ENCODE measurements at places on chromosomes 12 and 14. TPM values are rescaled to one million over a fixed set of nuclear protein-coding genes. Genes with fewer than 3 reads are reported as not detected.

DNA sequence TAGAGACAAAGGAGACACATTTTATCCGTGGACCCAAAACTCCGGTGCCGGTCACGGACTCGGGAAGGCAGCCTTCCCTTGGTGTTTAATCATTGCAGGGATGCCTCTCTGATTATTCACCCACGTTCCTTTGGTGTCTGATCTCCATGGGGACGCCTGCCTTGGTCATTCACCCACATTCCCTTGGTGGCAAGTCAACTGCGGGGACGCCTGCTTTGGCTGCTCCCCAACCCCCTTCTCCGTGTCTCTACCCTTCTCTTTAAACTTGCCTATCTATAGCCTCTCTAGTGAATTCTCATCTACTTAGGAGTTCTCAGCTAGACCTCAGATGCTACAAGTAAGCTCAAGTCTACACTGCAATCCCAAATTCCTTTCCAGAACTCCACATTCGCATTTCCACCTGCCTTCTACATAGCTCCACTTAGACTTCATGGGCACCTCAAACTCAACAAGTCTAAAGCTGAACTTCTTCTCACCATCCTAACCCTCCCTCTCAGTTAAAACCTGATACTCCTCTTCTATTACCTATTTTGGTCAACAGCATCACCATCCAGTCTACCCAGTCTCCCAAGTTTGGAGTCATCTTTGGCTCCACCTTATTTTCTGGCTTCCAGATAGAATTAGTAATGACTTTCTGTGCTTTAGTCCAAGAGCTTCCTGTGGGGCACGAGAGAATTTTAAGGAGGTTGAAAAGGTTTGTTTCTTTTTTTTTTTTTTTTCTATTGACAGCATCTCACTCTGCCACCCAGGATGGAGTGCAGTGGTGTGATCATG, 14.4 kb downstream of the SPTLC2 start:
- DNase-seq: no peak

SLC24A4 gene
- 1.2 TPM for total RNA-seq

GRCh38 chr12:122207391-122207790, 3.9 kb downstream of the B3GNT4 start:
- DNase-seq: peak; percentile 24

DNA sequence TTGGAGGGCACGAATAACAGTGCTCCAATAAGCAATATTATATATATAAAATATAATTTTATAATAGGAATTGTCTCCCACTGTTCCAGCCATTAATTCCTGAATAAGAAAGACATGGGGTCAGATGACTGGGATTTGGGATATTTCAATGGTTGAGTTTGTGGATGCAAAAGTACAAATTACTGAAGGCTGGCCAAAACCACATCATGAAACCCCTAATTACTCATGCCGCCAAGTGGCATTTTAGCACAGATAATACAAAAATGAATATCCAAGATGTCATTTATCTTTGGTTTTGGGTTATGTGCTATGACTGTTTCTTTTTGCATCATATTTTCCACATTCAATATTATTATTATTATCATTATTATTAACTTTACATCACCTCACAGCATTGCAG, 261.4 kb upstream of the TBX3 start:
- DNase-seq: no peak

DNA sequence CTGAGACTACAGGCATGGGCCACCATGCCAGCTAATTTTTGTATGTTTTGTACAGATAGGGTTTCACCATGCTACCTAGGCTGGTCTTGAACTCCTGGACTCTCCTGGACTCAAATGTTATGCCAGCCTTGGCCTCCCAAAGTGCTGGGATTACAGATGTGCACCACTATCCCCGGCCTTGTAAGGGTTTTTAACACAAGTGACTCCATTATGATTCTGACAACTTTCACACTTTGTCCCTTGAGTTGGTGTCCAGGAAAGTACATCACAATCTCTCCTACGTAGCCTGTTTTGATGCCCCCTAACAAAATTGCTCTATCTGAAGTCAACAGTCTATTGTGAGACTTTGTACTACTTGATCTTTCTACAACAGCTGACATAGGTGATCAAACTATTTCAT, 11.4 kb upstream of the METAP2 start:
- no peak for DNase-seq

- DNase-seq: no peak
Observed at GRCh38 chr12:68628698-68629097, 18.0 kb downstream of the RAP1B start.

TECPR2 gene
- total RNA-seq: 45.5 TPM

ARMH4 gene
- 8.5 TPM for total RNA-seq

DNA sequence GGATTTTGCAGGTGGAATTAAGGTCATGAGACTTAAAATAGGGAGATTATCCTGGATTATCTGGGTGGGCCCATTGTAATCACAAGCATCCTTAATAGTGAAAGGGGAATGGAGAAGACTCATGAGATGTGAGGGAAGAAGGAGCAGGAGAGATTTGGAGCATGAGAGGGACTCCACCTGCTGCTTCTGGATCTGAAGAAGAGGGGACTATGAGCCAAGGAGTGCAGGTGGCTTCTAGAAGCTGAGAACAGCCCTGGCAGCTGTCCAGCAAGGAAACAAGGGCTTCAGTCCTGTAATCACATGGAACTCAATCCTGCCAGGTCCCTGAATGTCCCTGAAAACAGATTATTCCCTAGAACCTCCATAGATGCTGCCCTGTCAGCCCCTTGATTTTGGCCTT, 67.8 kb downstream of the PELI2 start:
- DNase-seq: no peak

FGF23 gene
- total RNA-seq: not detected
